Activated T-cell treated with anti-CD3 and anti-CD28 coated beads, Interleukin-2, amount 50 U/mL, for 4 hours (primary cell): ENCODE measurements at places on chromosomes 2 and 18.

DNA sequence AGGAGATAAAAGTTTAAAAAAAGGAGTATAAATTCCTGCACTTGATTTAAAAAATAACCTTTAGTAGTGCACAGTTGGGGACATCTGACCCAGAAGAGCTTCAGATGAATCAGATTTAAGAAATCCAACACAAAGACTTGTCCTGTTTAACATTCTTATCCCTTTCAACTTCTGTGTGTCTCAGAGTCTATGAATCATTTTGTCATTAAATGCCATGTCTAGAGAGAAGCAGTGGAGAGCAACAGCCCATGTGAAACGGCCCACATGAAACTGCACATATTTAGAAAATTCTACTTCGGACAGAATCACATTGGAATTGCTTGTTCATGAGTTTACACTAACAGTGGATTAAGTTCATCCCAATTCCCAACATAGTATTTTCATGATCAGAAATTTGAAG lies 278.6 kb downstream of the SLC8A1 start:
- no peak for DNase-seq

DNA sequence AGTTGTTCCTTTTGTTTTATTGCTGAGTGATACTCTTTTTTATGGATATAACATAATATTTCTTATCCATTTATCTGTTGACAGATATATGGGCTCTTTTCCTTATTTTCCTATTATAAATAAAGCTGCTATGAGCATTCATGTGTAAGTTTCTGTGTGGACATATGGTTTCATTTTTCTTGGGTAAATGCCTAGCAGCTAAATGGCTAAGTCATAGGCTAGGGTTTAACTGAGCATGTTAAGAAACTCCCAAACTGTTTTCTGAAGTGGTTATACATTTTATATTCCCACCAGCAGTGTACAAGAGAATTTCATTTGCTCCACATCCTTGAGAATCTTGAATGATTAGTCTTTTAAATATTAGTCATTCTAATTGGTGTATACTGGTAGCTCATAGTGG lies 786.6 kb upstream of the CDH2 start:
- no peak for DNase-seq

GRCh38 chr2:122112216-122113005 lies 357.0 kb downstream of the TSN start:
- DNase-seq, result no peak

- no peak for DNase-seq
These were observed 449.7 kb upstream of the CHAC2 start for GRCh38 chr2:53317861-53318260.

DNA sequence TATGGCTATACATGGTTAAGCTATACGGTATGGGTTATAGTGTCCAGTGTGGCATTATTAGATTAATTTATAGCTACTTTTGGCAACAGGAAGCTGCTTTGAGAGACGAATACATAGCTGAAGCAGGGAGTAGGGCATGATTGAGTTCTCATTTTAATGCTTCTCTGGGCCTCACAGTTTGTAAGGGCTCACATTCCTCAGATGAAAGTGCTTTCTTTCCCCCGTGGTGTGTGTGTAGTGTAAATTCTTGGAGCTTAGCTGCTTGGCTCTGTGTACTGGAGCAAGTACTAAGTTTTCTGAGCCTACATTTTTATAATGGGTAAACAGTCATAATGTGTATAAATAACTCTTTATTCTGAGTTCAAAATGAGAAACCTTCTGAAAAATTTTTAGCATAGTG lies 173.7 kb downstream of the PTPRM start:
- no peak for DNase-seq

DNA sequence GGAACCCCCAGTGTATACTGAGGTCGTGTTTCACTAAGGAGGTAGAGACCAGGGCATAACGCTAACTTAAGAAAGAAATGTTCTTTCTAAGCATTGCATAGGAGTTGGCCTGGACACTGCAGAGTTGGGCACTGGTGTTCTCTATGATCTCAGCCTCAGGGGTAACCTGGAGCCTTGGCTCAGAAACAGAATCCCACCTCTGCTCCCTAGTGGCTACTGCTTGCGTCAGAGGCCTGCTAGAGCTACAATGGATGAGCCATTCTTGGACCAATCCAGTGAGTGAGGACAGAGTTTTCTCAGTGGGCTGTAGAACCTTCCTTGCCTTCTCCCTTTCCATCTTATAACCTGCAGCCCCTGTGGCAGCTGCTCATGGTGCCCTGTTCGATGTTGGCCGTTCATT lies 324.4 kb upstream of the CELF4 start:
- no peak for DNase-seq

GRCh38 chr18:25329783-25330182 lies 22.2 kb downstream of the ZNF521 start:
- no peak for DNase-seq
